ENCODE measurements at places on chromosomes 1 and 21. TPM values are rescaled to one million over a fixed set of nuclear protein-coding genes. Genes with fewer than 3 reads are reported as not detected.

The TRIM67 gene
- total RNA-seq: not detected

The TAL1 gene
- not detected for total RNA-seq

The PIAS3 gene
- 21.3 TPM for total RNA-seq

The CCDC181 gene
- 0.09 TPM for total RNA-seq

The RAB7B gene
- not detected for total RNA-seq

The LAMC1 gene
- 0.39 TPM for total RNA-seq

The MEX3A gene
- total RNA-seq: 1.6 TPM

The LCK gene
- total RNA-seq: 221 TPM

The MYBPH gene
- not detected for total RNA-seq

The TNFSF4 gene
- total RNA-seq: 1.1 TPM

The FAM177B gene
- not detected for total RNA-seq

The LEFTY2 gene
- not detected for total RNA-seq

The PRR9 gene
- not detected for total RNA-seq

The SLC1A7 gene
- total RNA-seq: not detected

The TCEANC2 gene
- total RNA-seq: 12.8 TPM

The OR10J1 gene
- total RNA-seq: not detected

The SPRR2E gene
- total RNA-seq: not detected

The C1orf226 gene
- 0.05 TPM for total RNA-seq

The RGS13 gene
- not detected for total RNA-seq

The C4BPA gene
- not detected for total RNA-seq

The ERICH3 gene
- total RNA-seq: not detected

The AMY2A gene
- not detected for total RNA-seq

The NFYC gene
- total RNA-seq: 66.0 TPM

The AGMAT gene
- total RNA-seq: 32.5 TPM

The NCAM2 gene
- 0.23 TPM for total RNA-seq

The DENND2C gene
- 0.30 TPM for total RNA-seq

The NUF2 gene
- 47.4 TPM for total RNA-seq

The IL10RB gene
- total RNA-seq: 24.7 TPM

The PPFIA4 gene
- 33.4 TPM for total RNA-seq

The C8B gene
- not detected for total RNA-seq

The TCP10L gene
- total RNA-seq: 1.3 TPM

The PUM1 gene
- total RNA-seq: 121 TPM

The RGSL1 gene
- not detected for total RNA-seq

The TINAGL1 gene
- total RNA-seq: not detected

The TBX19 gene
- total RNA-seq: 6.5 TPM

The TENT5C gene
- total RNA-seq: 11.2 TPM

The GREM2 gene
- total RNA-seq: not detected

The DNAJC28 gene
- total RNA-seq: 0.16 TPM

The RORC gene
- total RNA-seq: 0.94 TPM

The FMO5 gene
- 0.09 TPM for total RNA-seq

The ETS2 gene
- total RNA-seq: 62.8 TPM

The CYP4Z1 gene
- total RNA-seq: not detected

The KRTAP13-1 gene
- not detected for total RNA-seq

The STYXL2 gene
- total RNA-seq: not detected

The MCOLN2 gene
- total RNA-seq: 142 TPM

The OR2M3 gene
- total RNA-seq: not detected

The TPM3 gene
- total RNA-seq: 696 TPM

The FMN2 gene
- total RNA-seq: not detected

The DMRTA2 gene
- total RNA-seq: not detected

Data from activated T-helper 2 cell treated with anti-CD3 and anti-CD28 coated beads, Interferon-gamma antibody, Interleukin-2, Interleukin-4, amounts not matched to agents 10 μg/mL and 5 μg/mL and 100 μg/mL, durations not matched to agents 14 hours and 24 hours and 36 hours (primary cell).